NCI-H526 treated with DMSO at 0.1 percent for 48 hours (cell line): ENCODE measurements at places on chromosomes 11 and 22.

GRCh38 chr11:6927030-6927617 lies 898 bp downstream of the ZNF215 start:
- DNase-seq = peak; percentile 82

DNA sequence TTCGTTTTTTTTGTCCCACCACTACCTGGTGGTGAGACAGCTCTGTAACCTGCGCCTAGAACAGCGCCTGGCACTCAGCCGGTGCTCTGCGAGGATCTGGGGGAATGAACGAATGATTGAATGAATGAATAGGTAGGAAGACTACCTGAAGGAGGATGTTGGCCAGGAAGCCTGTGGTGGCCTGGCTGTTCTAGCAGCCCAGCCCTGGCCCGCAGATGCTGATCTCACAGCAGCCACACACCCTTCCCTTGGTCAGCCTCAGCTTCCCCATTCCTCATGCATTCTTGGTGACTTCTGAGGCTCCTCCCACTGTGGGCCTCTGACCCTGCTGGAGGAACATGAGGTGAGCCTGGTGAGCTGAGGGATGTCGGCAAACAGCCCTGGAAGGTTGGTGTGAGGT lies 3.7 kb downstream of the TRPM5 start:
- DNase-seq = no peak

DNA sequence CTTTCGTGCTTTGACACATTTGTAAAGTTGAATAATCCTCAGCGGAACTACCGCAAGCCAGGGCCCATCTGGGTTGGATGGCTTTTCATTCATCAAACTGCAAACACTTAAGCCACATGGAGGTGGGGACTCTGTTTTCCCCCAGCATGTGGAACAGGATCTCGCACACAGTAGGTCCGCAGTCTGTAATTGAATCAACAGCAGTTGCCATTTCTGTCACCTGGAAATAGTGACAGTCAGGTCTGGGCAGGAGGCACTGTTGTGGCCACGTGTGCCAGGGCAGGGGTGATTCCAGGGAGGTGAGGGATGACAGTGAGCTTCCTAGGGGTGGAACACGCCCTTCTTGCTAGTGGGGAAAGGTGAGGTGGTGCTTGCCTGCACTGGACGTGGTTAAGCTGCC lies 50.7 kb upstream of the ANO1 start:
- DNase-seq = no peak

DNA sequence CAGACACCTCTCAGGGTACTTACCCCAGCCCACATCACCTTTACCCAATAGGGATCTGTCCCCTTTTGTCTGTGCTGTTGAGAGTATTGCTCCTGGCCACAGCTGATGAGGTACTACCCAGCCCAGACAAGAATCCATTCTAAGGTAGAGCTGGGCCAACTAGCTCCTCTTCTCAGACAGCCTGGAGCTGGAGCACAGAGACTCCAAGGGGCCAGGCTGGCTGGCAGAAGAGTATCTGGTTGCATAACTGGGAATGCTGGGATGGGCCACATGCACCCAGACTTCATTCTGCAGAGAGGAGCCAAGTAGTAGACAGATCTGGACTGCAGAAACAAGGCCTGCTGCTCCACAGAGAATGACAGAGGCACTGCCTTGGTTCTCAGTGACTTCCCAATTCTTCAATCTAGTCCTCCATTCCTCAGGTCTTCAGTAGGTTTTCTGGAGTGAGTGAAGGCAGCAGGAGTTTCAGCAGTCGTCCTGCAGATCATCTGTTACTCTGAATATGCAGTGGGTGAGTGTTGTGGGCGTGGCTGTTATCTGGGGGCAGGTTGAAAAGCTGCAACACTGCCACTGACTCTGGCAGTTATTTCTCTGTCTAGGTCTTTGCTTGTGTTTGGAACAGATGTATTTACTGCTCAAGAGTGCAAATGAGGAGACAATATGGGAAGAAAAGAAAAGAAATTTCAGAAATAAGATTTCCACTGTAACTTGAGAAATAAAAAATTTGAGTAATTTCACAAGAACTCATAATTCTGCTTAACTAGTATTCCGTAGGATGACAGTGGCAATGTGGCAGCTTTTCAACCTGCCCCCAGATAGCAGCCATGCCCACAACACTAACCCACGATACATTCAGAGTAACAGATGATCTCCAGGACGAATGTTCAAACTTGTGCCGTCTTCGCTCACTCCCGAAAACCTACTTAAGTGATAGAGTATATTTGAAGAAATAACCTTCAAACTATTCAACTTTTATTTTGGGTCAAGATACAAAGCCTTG lies 34.9 kb downstream of the MAPK1 start:
- DNase-seq = no peak

GRCh38 chr11:76181371-76181770 lies 24.9 kb downstream of the WNT11 start:
- DNase-seq = no peak

DNA sequence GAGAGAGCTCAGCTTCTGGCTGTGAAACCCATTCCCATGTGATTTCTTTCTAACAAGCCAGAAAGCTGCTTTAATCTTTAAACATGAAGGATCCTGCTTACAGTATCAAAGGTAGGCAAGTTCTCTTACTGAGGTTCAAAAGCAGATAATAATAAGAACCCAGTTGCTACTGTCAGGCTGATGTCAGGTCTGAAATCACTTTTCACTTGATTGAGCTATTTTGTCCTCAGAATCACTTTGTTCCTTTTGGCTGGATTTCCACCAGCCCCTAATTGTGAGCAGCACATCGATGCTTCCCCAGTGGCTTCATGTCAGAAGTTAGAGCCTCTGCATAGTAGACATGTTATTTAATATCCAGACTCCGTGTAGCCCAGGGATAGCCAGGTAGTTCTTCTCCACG lies 55.8 kb upstream of the CEP295 start:
- DNase-seq = no peak

DNA sequence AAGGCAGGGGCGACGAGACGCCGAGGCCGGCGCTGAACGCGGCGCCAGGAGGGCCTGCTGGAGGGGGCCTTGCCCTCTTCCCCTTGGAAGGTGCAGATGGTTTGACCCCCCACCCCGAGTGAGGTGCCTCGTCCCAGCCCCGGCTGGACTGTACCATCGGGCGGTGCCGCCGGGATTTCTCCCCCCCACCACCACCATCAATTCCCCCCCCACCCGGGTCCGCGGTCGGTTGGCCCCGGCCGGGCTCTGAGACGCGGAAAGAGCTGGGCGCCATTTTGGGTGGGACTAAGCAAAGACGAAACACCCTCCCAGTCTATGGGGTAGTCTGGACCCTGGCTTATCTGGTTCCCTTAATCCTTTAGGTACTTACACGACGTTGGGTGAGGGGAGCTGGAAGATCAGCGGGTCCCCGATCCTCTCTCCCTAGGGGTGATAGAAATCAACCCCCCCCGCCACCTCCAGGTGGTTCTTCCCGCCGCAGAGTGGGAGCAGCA lies at the start of gene PRDM10:
Gene PRDM10, minus strand, starts transcription at position 484 of the 494 bp plus-strand sequence. CDS start 41,871 bp downstream, outside the sequence.
- peak; percentile 100 for DNase-seq

- DNase-seq = no peak
Measured at GRCh38 chr11:130830566-130830965, 85.7 kb downstream of the SNX19 start.

GRCh38 chr11:65616575-65617001 lies 1.0 kb downstream of the PCNX3 start:
- no peak for DNase-seq

GRCh38 chr22:50119768-50120251 lies 30.0 kb downstream of the MOV10L1 start:
- no peak for DNase-seq

DNA sequence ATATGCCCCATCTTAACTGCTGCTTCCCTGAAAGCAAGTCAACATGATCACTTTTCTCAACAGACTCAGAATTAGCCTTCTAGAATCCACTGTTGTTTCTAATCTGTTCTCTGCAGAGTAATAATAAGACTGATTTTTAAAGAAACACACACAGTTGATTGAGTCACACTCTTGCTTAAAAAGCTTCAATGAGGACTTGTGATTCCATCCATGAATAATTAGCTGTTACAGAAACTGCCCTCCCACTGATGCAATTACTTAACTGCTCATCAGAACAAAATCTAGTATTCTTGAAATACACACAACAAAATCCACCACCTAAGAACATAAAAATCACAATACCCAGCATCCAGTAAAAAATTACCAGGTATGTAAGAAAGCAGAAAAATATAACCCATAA lies 100.5 kb upstream of the TIMP3 start:
- DNase-seq = no peak

DNA sequence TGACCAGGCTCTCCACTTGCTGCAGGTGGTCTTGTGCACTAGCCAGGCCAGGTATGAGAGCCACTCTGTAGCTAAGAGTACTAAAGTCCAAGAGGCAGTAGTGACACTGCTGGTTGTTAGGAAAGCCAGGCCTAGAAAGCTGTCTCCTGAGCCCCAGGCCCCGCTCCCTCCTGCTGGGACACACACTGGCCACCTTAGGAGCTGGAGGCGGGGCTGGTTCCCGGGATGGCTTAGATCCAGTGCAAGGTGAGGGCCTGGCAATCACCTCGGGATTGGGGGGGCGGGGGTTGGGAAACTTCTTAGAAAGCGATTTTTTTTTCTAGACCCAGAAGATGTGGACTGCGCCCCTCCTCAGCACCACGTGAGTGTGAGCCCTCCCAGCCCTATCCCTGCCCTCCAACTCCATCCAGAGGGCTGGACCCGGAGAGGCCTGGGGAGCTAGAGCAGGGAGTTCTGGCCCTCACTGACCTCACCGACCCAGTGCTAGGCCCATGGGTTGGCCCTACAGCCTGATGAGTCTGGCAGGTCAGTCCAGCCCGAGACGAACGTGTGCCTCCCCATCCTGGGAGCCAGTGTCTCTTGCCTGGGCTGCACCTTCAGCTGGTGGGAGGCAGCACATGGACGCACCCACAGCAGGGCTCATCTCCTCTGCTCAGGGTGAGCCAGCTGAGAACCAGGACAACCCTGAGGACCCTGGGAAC lies 18.1 kb downstream of the SLC37A2 start:
- DNase-seq = no peak

DNA sequence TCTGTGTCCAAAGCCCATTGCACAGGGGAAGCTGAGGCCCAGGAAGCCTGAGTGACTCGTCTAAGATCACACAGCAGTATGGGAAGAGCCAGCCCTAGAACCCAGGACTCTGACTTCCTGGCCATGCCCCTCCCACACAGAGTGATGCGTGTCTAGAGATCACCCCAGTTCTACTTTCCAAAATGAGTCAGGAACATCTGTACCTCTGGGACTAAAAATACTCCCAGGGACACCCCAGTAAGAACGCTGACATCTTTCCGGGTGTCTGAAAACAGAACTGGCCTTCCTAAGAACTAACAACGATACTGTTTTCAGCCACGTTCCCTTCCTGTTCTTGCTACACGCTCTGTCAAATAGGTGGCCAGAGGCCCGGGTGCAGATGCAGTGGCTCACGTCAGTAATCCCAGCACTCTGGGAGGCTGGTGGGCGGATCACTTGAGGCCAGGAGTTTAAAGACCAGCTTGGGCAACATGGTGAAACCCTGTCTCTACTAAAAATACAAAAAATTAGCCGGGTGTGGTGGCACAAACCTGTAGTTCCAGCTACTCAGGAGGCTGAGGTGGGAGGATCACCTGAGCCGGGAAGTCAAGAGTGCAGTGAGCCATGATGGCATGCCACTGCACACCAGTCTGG lies 21.7 kb upstream of the PDGFB start:
- DNase-seq = no peak

DNA sequence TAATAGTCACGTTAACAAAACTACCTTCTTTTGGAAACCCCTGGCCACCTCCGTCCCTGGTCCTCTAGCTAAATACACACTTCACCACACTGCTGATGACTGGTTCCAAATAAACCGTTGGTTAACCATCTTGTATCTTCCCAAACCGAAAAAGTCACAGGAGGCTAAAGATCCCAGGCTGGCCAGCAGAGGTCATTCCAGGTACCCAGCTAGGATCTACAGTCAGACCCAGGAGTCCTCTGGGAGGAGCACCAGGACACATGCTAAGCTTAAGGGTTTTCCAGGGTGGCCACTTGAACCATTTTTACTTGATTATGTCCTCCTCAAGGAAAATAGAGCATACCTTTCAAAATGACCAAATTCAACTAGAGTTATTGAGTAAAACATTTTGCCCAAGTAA lies 103.2 kb downstream of the ETS1 start:
- DNase-seq = no peak

GRCh38 chr11:133425992-133426391 lies 106.3 kb downstream of the OPCML start:
- DNase-seq = no peak

DNA sequence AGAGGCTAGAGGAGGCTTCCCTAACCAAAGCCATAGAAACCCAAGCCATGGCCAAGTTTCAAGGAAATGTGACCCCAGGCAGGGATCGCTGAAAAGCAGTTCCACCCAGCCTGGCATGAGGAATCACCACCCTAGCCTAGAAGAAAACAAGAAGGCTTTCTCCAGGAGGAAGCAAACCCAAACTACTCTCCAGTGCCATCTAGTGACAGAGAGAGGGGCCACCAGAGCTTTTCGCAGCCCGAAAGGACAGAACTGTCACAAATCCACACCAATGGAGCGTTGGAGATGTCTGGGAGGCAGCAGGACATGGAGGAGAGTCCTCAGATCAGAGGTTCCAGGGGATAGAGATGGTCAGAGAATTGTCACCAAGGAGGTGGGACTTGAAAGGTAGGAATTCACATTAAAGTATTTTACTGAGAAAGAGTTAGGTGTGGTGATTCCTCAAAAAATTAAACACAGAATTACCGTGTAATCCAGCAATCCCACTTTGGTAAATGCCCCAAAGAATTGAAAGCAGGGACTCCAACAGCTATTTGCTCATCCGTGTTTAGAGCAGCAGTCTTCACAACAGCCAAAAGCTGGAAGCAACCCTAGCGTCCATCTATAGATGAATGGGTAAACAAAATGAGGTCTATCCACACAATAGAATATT lies 67.3 kb upstream of the NUP50 start:
- peak; percentile 22 for DNase-seq

GRCh38 chr22:27461470-27461869 lies 340.1 kb downstream of the MN1 start:
- no peak for DNase-seq

- DNase-seq = peak; percentile 89
Measured at GRCh38 chr11:120564573-120565311, 53.2 kb downstream of the GRIK4 start.

GRCh38 chr11:8756201-8756600 lies 73.6 kb downstream of the RPL27A start:
- no peak for DNase-seq
